Thoracic aorta (tissue), 2 donors: ENCODE measurements at places on chromosomes 3 and 15.
A peak's percentile ranks its signal among the peaks of the same experiment; 100 is the strongest.

DNA sequence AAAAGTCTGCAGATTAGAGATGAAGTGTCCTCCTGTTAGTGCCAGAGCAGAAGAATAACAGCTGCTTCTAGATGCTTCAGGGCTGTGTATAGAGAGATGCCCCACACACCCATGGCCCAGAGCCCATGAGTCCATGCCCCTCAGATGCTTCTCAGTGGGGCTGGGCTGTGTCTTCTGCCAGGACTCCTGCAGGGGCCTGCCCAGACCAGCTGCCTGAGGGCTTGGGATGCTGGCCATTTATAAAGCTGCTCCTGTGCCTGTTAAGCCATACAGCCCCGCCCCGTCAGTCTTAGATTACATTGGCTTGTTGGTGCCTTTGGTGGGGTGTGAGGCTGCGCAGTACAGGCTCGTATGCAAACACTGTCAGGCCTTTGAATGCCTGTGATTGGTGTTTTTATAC lies 318.0 kb upstream of the CTDSPL start:
- no peak overlapping the region for H3K27ac ChIP-seq
- H3K4me1 ChIP-seq, result peaks cover 6% of the 10 kb centered on the region
- no peaks in the 10 kb centered on the region for H3K27me3 ChIP-seq
- H3K36me3 ChIP-seq, result peaks cover 23% of the 10 kb centered on the region
- no peak overlapping the region for H3K4me3 ChIP-seq
- no peak for DNase-seq

- no peaks in the 10 kb centered on the region for H3K27me3 ChIP-seq
- H3K4me3 ChIP-seq, result no peak overlapping the region
- DNase-seq, result no peak
- no peaks in the 10 kb centered on the region for H3K36me3 ChIP-seq
- H3K27ac ChIP-seq, result no peak overlapping the region
- no peaks in the 10 kb centered on the region for H3K4me1 ChIP-seq
These were observed 114.8 kb upstream of the THBS1 start for GRCh38 chr15:39465843-39466749.

GRCh38 chr3:160911411-160911810 lies 155.4 kb downstream of the PPM1L start:
- no peaks in the 10 kb centered on the region for H3K36me3 ChIP-seq
- H3K27ac ChIP-seq, result no peak overlapping the region
- H3K4me1 ChIP-seq, result no peaks in the 10 kb centered on the region
- no peaks in the 10 kb centered on the region for H3K27me3 ChIP-seq
- no peak overlapping the region for H3K4me3 ChIP-seq
- no peak for DNase-seq

GRCh38 chr3:165920984-165921383 lies 83.8 kb upstream of the BCHE start:
- no peaks in the 10 kb centered on the region for H3K36me3 ChIP-seq
- DNase-seq, result no peak
- no peaks in the 10 kb centered on the region for H3K27me3 ChIP-seq
- H3K27ac ChIP-seq, result no peak overlapping the region
- H3K4me3 ChIP-seq, result no peak overlapping the region

GRCh38 chr3:162398554-162398953 lies 901.9 kb downstream of the OTOL1 start:
- no peaks in the 10 kb centered on the region for H3K36me3 ChIP-seq
- H3K27me3 ChIP-seq, result no peaks in the 10 kb centered on the region
- no peaks in the 10 kb centered on the region for H3K4me1 ChIP-seq
- no peak overlapping the region for H3K27ac ChIP-seq

DNA sequence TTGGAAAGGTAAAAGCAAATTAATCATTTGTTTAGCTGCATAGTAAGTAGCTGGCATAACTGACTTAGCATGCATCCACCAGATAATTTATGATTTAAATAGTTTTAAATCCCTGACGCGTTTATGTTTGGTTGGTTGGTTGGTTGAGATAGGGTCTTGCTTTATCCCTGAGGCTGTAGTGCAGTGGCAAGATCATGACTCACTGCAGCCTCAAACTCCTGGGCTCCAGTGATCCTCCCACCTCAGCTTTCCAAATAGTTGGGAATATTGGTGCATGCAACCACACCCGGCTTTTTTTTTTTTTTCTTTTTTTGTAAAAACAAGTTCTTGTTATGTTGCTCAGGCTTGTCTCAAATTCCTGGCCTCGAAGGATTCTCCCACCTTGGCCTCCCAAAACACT lies 263.4 kb downstream of the MCTP2 start:
- no peak overlapping the region for H3K27ac ChIP-seq
- H3K4me1 ChIP-seq, result no peaks in the 10 kb centered on the region
- no peaks in the 10 kb centered on the region for H3K27me3 ChIP-seq
- DNase-seq, result no peak
- no peak overlapping the region for H3K4me3 ChIP-seq

DNA sequence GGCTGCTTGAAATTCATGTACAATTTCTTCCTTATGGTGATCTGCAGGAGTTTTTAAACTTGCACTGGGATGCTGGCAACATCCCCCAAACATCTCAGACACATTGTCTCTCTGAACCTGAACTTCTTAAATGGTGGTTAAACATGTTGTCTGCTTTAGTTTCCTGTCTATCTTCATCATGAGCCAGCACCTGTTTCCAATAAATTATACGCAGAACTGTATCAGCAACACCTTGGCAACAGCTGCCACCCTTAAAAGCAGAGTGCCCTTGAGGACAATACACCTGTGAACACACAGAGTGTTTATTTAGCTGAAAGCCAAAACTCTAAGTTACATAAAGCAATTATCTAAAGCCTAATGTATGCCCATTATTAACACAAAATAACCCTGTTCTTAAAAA lies 242.9 kb downstream of the WNT5A start:
- no peaks in the 10 kb centered on the region for H3K27me3 ChIP-seq
- H3K4me3 ChIP-seq, result no peak overlapping the region
- H3K27ac ChIP-seq, result no peak overlapping the region
- H3K36me3 ChIP-seq, result no peaks in the 10 kb centered on the region

- H3K36me3 ChIP-seq, result no peaks in the 10 kb centered on the region
- H3K27ac ChIP-seq, result no peak overlapping the region
- no peak overlapping the region for H3K4me3 ChIP-seq
These were observed 316.2 kb downstream of the IL5RA start for GRCh38 chr3:2793987-2794386.

DNA sequence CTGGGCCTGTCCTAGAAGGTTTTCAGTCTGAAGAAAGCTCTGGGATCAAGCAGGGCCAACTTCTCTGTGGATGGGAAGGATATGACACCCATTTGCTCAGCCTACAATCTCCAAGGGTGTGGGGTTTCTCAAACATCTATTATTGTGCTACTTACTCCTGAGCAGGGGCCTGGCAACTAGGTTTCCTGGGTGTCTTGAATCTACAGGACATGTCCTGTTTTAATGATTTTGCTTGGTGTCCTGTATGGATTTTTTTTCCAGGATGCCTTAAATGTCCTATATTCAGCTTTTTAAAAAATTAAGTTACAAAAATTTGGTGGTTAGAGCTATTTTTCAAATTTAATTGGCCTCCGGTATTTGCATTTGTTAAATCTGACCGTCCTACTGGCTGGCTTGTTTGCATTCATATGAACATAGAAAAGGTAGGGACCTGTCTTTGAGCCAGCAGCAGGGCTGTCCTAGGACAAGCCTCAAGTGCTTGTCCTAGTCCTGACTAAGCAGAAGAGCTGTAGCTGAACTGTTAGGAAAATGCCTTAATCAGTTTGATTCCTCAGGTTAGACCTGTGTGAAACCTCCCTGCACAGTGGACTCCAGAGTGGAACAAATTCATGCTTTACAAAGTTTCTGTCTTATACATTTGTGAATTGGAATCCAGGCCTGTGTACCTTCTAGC lies 40.0 kb upstream of the LMOD3 start:
- H3K27ac ChIP-seq, result no peak overlapping the region
- no peaks in the 10 kb centered on the region for H3K36me3 ChIP-seq
- no peak for DNase-seq
- no peak overlapping the region for H3K4me3 ChIP-seq
- no peaks in the 10 kb centered on the region for H3K27me3 ChIP-seq
- H3K4me1 ChIP-seq, result no peaks in the 10 kb centered on the region

DNA sequence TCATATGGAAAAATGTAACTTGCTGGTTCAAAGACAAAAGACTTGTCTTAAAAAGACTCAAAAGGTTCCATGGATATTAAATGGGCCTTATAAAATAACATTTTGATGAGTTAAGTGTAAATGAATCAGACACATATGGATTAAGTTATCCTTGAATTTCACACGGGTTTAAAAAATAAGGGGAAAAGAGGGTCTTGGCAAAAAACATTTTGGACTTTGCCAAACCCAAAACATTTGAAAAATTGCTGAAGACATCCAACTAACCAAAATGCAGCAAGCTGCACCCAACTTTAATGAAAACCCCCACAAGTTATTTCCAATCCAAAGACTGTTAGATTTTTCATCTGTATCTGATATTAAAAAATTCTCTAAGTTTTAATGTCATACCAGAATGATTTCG lies 200.7 kb downstream of the MEIS2 start:
- H3K4me3 ChIP-seq, result no peak overlapping the region
- H3K4me1 ChIP-seq, result peaks cover 3% of the 10 kb centered on the region
- H3K27ac ChIP-seq, result no peak overlapping the region

DNA sequence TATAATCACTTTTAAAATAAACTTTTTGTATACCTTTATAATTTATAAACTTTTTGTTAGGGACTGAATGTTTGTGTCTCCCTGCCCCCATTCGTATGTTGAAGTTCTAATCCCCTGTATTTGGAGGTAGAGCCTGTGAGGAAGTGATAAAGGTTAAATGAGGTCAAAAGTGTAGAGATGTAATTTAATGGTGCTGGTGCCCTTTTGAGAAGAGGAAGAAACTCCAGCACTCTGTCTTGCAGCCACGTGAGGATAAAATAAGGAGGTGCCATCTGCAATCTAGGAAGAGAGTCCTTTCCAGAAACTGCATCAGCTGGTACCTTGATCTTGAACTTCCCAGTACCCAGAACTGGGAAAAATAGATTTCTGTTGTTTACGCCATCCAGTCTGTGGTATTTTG lies 106.1 kb upstream of the RGMA start:
- H3K4me1 ChIP-seq, result no peaks in the 10 kb centered on the region
- no peaks in the 10 kb centered on the region for H3K27me3 ChIP-seq
- no peak overlapping the region for H3K27ac ChIP-seq

DNA sequence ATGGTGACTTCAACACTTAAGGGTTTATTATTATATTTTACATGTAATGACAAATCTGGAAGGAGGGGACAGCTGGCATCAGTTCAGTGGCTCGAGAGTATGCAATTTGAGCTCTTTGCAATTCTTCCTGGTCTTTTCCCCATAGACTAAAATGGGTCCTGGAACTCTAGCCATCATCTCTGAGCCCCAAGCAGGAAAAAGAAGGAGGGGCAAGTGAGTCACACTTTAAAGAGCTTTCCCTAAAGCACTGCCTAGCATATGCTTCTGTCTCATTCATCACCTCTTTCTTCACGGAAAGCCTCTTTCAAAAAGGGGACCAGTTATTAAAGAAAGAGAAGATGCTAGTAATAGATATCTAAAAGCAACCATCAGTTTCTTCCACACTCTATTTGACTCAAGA lies 466.3 kb downstream of the ZIC1 start:
- H3K4me3 ChIP-seq, result no peak overlapping the region
- H3K27me3 ChIP-seq, result no peaks in the 10 kb centered on the region
- H3K36me3 ChIP-seq, result no peaks in the 10 kb centered on the region
- no peak overlapping the region for H3K27ac ChIP-seq

DNA sequence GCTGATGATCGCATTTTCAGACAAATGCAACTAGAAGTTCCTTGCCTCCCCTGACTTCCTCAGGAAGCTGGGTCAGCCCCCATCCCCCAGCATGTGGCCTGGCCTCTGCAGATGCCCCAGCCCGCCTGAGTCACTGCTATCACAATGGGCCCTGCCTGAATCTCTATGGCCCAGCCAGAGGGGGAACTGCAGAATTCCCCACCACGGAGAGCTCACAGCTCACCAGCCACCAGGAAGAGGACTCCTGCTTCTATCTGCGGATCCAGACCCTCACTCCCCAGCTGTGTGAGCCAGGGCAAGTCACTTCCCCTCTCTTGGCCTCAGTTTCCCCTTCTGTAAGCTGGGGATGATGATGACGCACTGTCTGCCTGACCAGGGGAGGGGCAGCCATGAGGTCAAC lies 6.9 kb downstream of the PLXND1 start:
- H3K27me3 ChIP-seq, result no peaks in the 10 kb centered on the region
- no peak overlapping the region for H3K4me3 ChIP-seq
- H3K4me1 ChIP-seq, result peaks cover 98% of the 10 kb centered on the region
- no peaks in the 10 kb centered on the region for H3K36me3 ChIP-seq
- peak overlapping the region; percentile 88 for H3K27ac ChIP-seq

GRCh38 chr15:101338502-101339057 lies 43.5 kb upstream of the SNRPA1 start:
- H3K27me3 ChIP-seq, result no peaks in the 10 kb centered on the region
- H3K4me1 ChIP-seq, result no peaks in the 10 kb centered on the region
- H3K36me3 ChIP-seq, result no peaks in the 10 kb centered on the region
- H3K27ac ChIP-seq, result no peak overlapping the region
- DNase-seq, result no peak
